T47D (cell line): ENCODE measurements at places on chromosomes 2 and 18.

DNA sequence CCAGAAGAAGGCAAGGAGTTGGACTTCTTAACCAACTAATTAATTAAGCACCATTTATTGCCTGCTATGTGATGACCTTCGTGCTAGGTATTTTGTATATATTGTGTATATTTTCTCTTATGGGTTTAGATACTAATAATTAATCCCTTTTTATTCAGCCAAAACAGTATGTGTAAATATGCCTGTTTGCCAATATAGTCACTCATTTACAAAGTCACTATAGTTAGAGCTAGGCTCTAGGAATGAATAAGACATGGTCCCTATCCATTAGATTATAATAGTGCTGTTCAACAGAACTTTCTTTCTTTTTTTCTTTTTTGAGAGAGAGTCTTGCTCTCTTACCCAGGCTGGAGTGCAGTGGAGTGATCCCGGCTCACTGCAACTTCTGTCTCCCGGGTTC lies 51.4 kb downstream of the GREB1L start:
- DNase-seq: no peak

GRCh38 chr2:55314985-55315384 lies 46.0 kb upstream of the MTIF2 start:
- DNase-seq: no peak

GRCh38 chr2:60317034-60317386 lies 236.4 kb downstream of the BCL11A start:
- no peak for DNase-seq

DNA sequence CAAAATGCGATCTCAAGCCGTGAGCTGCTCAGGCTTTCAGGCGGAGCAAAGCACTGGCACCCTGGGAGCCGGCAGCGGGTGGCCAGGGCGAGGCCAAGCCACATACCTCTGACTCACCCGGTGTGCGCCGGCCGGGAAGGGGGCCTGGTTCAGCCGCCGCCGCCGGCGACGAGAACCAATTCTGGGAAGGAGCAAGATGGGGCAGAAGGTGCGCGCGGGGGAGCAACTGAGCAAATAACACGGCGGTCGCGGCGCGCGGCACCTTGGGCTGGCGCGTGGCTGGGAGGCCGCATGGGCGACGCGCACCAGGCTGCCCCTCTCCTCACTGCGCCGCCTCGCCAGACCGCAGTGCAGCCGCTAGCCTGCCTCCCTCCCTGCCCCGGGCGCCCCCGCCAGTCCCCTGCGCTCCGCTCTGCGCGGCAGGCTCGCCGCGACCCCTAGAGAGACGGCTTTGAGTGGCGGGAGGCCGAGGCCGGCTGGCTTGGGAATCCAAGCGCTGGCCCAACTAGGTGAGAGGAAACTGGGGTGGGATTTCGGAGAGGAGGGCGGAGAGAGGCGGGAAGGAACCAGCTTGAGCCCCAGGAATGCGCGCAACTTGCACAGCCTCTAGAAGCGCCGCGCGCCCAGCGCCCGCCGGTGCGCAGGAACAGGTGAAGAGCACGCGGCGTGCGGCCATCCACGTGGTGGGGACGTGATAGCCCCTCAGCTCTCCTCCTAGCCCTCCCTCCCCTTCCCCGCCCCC lies 3.2 kb downstream of the NRP2 start:
- DNase-seq: no peak

GRCh38 chr2:23905155-23905554 lies 21.8 kb downstream of the ATAD2B start:
- DNase-seq: no peak

- no peak for DNase-seq
Observed at GRCh38 chr2:121993682-121994081, 238.2 kb downstream of the TSN start.

GRCh38 chr2:171550613-171551012 lies 28.3 kb downstream of the CYBRD1 start:
- no peak for DNase-seq

GRCh38 chr2:38037757-38038621 lies 38.0 kb downstream of the CYP1B1 start:
- no peak for DNase-seq

GRCh38 chr2:226984750-226985582 lies 149.1 kb downstream of the RHBDD1 start:
- DNase-seq: peak; percentile 20

GRCh38 chr18:64592246-64592645 lies 443.4 kb upstream of the LINC00305 start:
- no peak for DNase-seq

DNA sequence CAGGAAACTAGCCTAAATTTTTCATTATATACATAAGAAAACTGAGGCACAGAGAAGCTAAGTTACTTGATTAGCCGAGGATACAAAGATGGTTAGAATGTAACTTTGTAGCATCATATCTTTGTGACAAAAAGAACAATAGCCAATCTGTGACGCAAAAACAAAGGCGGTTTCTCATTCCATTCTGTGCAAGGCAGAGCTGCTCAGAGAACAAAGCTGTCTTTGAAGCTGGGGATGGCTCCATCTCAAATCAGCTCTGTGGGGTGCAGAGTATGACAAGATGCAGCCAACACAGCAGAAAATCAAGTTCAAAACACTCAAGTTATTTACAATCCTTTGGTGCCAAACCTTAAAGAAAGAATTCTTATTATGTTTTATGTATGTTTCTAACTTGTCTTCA lies 81.9 kb upstream of the VWC2L start:
- no peak for DNase-seq

DNA sequence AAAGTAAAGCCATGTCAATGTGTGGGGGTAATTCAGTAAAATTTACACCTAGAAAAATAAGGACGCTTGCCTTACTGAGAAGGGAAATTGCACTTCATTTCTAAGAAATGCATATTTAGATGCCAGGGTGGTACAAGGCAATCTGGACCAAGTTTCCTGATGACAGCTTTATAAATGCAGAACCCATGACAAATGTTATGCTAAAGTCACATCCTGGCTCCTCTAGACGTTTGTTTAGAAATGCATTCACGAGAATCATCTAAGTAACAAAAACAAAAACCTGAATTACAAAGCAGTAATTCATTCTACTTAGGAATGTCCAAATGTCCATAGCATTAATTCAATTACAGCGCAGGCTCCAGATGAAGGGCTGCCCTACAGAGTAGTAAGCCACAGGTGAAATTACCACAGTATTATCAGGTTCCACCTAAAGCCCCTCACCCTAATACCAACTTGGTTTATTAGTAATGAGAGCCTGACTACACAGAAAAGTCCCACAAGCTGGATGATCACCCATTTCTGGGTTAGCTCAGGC lies 49.8 kb downstream of the REV1 start:
- no peak for DNase-seq

DNA sequence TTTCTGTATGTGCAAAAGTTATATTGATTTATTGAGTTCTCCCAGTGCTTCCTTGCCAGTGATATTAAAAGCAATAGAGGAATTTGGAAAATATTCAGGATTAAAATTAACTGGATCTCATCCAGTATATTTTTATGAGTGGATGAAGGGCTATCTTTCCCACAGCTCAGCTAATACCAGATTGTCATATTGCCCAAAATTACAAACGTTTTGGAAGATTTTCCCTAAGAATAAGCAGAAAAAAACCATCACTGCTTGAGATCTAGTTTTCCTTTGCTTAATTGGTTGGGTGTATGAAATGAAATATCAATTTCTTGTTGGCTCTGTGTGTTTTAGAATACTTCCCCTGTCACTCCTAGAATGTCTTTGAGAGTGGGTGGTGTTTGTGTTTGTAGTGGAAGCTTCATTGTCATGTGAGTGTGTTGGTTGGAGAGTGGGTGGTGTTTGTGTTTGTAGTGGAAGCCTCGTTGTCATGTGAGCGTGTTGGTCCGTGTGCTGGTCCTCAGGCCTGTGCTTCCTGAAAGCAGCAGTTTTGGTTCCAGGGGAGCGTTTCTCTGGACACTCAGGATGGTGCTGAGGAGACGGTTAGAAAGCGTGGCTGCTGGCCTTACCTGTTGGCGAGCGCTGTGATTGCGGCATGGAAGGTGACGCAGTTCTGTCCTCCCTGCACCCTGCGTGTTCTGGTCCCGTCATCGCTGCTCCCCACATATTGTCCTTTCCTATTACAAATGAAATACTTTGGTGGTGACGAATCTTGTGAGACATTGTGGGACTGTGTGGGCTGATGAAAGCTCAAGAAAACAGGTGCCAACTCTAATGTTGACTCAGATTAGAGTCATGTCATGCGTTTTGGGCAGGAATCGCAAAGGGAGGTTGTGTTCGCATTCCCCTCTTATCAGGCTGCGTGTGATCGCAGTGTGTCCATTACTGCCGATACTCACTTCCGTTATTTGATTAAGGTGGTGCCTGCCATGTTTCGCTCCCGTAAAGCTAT lies 12.4 kb downstream of the ASB1 start:
- no peak for DNase-seq

GRCh38 chr2:158228943-158229508 lies 127.3 kb downstream of the UPP2 start:
- no peak for DNase-seq

GRCh38 chr2:40341198-40341597 lies 110.7 kb downstream of the SLC8A1 start:
- no peak for DNase-seq

- no peak for DNase-seq
Observed at GRCh38 chr2:160968183-160968582, 192.0 kb upstream of the TANK start.

DNA sequence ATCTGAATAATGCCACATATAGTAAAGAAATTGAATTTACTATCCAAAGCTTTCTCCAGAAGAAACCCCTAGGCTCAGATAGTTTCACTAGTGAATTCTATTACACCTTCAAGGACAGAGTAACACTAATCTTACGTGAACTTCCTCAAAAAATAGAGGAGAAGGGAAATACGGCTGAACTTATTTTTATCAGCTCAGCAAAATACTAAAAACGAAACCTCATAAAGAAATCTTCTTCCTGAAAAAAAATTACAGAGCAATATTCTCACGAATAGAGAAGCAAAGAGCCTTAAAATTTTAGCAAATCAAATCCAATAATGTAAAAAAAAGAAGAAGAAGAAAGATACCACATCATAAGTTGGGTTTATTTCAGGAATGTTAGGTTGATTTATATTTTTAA lies 14.7 kb downstream of the CAPN13 start:
- DNase-seq: no peak

GRCh38 chr2:10269711-10270610 lies 32.7 kb upstream of the HPCAL1 start:
- DNase-seq: no peak

DNA sequence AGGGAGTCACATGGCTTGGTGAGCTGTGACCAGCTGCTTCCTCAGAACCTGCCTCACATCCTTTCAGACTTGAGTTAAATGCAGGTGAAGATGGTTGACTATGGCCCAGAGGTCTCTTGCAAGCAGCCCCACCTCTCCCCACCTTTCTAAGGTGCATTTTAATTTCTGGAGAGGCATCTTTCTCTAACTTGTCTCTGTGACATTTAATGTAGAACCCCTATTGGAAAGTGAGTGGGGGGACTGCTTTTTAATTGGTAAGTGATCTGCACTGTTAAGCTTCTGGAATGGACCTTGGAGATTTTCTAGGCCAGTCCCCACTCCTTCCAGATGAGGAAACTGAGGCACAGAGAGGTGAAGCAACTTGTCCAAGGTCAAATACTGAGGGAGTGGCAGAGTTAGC lies 37.3 kb upstream of the SKOR2 start:
- no peak for DNase-seq

DNA sequence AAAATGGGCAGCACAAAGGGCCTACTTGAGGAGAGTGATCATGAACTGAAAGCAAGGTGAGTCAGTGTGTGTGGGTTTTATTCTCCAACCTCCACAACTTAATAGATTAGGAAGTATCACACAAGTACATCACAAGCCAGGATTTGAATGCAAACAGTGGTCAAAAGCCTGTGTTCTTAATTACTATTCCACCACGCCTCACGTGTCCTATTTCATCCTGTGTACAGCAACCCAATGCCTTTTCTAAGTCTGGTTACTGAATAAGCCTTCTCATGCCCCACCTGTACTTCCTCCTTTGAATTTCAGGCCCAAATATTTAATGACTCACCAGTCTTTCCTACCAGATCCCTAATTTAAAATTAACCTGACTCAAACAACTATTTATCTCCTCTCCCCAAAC lies 755.7 kb upstream of the SLC8A1 start:
- no peak for DNase-seq
